Activated B cell treated with CpG ODN at 0.5 μM for 24 hours (primary cell): ENCODE measurements at places on chromosomes 6 and 20. TPM values are rescaled to one million over a fixed set of nuclear protein-coding genes. Genes with fewer than 3 reads are reported as not detected.

The PTCRA gene
- not detected in 2 replicates for total RNA-seq

The SLC22A7 gene
- not detected in 2 replicates for total RNA-seq

The RPS21 gene
- total RNA-seq, result 2,912 and 3,555 TPM in 2 replicates

The CDSN gene
- total RNA-seq, result not detected in 2 replicates

The SLC2A10 gene
- not detected in 2 replicates for total RNA-seq

The RRBP1 gene
- total RNA-seq, result 18.9 and 22.0 TPM in 2 replicates

The PAK5 gene
- not detected in 2 replicates for total RNA-seq

The RNF217 gene
- not detected in 2 replicates for total RNA-seq

The SERPINB1 gene
- 59.9 and 60.5 TPM in 2 replicates for total RNA-seq

The REM1 gene
- not detected in 2 replicates for total RNA-seq

The GRM1 gene
- not detected in 2 replicates for total RNA-seq

The RIPOR3 gene
- total RNA-seq, result not detected in 2 replicates

The HCRTR2 gene
- total RNA-seq, result not detected in 2 replicates

The CBFA2T2 gene
- 13.9 and 15.8 TPM in 2 replicates for total RNA-seq

The CCN5 gene
- not detected in 2 replicates for total RNA-seq

The CALHM4 gene
- not detected in 2 replicates for total RNA-seq

The BPIFA1 gene
- not detected in 2 replicates for total RNA-seq

The WFDC6 gene
- total RNA-seq, result not detected in 2 replicates

The CAGE1 gene
- 0.07 and 0.20 TPM in 2 replicates for total RNA-seq

The PPIL6 gene
- total RNA-seq, result 0.73 and 0.91 TPM in 2 replicates

The DNMT3B gene
- total RNA-seq, result 0.20 and 0.32 TPM in 2 replicates

The C6orf15 gene
- not detected in 2 replicates for total RNA-seq

The LGSN gene
- total RNA-seq, result 0.11 TPM in 1 of 2 replicates, not detected in the other

The APCDD1L gene
- total RNA-seq, result not detected in 2 replicates

The NHSL1 gene
- 1.0 and 1.4 TPM in 2 replicates for total RNA-seq

The HLA-DQB2 gene
- 95.7 and 107 TPM in 2 replicates for total RNA-seq
